Tibial artery (tissue), 4 donors: ENCODE measurements at places on chromosomes 13 and 19.

DNA sequence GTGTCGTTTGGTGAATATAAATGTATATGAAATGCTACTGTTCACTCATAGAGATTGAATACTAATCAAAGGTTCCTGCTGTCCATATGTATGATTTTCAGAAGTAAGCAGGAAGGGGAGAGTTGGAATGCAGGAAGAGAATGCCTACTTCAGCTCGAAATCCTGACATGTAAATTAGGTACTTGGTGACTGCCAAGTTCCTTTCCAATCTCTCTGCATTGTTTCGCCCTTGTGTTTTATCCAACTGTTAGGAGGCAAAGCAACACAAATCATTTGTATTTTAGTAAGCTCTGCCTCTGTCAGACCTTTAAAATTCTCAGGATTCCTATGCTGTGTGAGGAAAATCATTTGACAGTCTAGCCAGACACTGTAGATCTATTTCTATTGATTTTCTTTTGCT is 9.0 kb downstream of the STARD13 start:
- DNase-seq: no peak
- H3K36me3 ChIP-seq: no peaks in the 10 kb centered on the region
- no peaks in the 10 kb centered on the region for H3K27me3 ChIP-seq
- no peak overlapping the region for H3K4me3 ChIP-seq
- peaks cover 33% of the 10 kb centered on the region for H3K4me1 ChIP-seq
- H3K27ac ChIP-seq: peak overlapping the region; percentile 45

DNA sequence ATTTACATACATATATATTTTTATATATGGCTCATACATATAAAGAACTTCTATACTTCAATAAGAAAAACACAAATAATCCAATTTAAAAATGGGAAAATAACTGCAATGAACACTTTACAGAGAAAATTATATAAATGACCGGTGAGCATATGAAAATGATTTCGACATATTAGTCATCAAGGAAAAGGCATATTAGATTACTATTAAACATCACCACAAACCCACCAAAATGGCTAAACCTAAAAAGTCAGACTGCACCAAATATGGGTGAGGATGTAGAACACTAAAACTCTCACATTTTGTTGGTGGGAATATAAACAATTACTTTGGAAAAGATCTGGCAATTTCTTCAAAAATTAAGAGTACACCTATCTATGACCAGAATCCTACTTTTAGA is 316.2 kb downstream of the ENOX1 start:
- no peak overlapping the region for H3K27ac ChIP-seq
- no peaks in the 10 kb centered on the region for H3K36me3 ChIP-seq
- no peak for DNase-seq
- H3K27me3 ChIP-seq: no peaks in the 10 kb centered on the region

DNA sequence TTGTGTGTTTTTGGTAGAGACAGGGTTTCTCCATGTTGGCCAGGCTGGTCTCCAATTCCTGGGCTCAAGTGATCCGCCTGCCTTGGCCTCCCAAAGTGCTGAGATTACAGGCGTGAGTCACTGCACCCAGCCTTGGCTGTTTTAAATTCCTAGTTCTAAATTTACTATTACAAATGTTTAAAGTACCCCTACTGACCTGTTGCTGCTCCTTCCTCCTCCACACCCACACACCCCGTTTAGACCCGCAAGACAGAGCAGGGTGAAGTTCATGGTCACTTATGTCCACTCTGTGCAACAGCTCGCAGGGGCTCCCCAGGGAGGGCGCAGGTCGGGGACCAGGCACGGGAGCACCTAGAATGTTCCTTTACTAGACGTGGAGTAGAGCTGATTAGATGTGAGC is 28.7 kb downstream of the TMEM161A start:
- H3K4me3 ChIP-seq: no peak overlapping the region
- H3K36me3 ChIP-seq: no peaks in the 10 kb centered on the region
- no peaks in the 10 kb centered on the region for H3K27me3 ChIP-seq
- no peak for DNase-seq
- H3K4me1 ChIP-seq: no peaks in the 10 kb centered on the region
- H3K27ac ChIP-seq: no peak overlapping the region

DNA sequence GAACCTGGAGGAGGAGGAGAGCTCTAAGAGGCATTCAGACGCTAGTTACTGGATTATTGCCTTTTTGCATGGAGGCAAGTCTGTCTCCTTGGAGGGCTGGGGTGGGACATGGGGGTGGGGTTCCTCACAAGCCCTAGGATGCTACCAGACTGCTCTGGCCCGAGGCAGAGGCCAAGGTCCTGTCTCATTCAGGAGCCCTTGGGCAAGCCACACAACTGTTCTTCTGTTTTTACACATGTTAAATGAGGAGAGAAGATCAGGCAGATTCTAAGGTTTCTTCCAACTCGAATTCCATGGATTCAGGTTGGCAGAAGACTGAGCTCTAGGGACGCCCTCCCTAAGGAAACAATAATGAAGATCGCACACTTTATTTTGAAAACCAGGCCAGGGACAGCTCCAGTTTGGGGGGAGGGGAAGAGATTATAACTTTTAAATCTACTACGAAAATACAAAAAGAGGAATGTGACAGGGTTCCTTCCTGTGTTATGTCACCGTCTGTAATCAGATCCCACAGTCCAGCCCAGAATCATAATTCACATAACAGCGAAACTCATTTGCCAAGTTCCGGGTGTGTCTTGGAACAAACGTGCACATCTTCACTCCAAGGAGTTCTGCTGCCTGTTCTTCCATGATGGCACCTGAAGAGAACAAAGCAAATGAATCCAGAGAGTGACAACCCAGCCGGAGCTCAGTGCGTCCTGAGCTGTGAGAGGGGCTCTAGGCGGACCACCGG is 25.2 kb downstream of the IL17D start:
- DNase-seq: no peak
- H3K27me3 ChIP-seq: no peaks in the 10 kb centered on the region
- no peak overlapping the region for H3K27ac ChIP-seq
- H3K4me1 ChIP-seq: no peaks in the 10 kb centered on the region

GRCh38 chr13:107031716-107032115 is 463.8 kb upstream of the ARGLU1 start:
- H3K4me1 ChIP-seq: no peaks in the 10 kb centered on the region
- H3K27ac ChIP-seq: no peak overlapping the region
- no peaks in the 10 kb centered on the region for H3K36me3 ChIP-seq
- no peaks in the 10 kb centered on the region for H3K27me3 ChIP-seq

DNA sequence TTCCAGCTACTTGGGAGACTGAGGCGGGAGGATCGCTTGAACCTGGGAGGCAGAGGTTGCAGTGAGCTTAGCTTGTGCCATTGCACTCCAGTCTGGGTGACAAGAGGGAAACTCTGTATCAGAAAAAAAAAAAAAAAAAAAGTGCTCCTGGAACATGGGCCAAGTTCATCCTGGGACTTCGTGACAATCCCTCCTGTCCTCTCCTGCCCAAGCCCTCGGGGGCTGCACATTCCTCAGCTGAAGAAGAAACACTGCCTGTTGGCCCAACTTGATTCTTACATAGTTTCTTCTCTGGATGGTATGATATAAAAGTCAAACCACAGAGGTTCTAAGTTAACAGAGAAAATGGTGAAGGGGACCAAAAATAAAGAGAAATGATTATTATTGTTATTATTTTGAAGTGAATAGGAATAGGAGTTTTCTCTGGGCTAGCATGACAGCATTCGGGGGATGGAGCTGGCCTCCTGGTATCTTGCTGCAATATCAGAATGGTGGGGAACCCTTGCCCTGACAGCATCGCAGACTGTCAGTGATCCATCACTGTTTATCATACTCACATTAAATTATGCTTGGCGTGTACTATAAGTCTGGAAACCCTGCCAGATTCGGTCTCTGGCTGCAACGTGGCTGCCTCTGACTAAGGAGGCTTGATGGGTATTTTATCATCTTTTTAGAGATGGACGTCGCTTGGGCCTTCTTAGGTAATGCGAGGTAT is 113.7 kb upstream of the OXGR1 start:
- H3K4me3 ChIP-seq: no peak overlapping the region
- peak overlapping the region; percentile 51 for H3K27ac ChIP-seq
- no peaks in the 10 kb centered on the region for H3K36me3 ChIP-seq
- H3K4me1 ChIP-seq: peaks cover 6% of the 10 kb centered on the region
- no peaks in the 10 kb centered on the region for H3K27me3 ChIP-seq
- no peak for DNase-seq

- peaks cover 18% of the 10 kb centered on the region for H3K36me3 ChIP-seq
- H3K4me3 ChIP-seq: no peak overlapping the region
- DNase-seq: no peak
- H3K4me1 ChIP-seq: peaks cover 67% of the 10 kb centered on the region
- peak overlapping the region; percentile 99 for H3K27ac ChIP-seq
These were observed 31.8 kb downstream of the PIP5K1C start for GRCh38 chr19:3668331-3669081.

GRCh38 chr19:47486900-47487299 is 2.9 kb upstream of the KPTN start:
- no peaks in the 10 kb centered on the region for H3K4me1 ChIP-seq
- H3K36me3 ChIP-seq: peaks cover 45% of the 10 kb centered on the region
- H3K27me3 ChIP-seq: no peaks in the 10 kb centered on the region

- peaks cover 16% of the 10 kb centered on the region for H3K4me1 ChIP-seq
- no peak for DNase-seq
- H3K27ac ChIP-seq: no peak overlapping the region
- no peaks in the 10 kb centered on the region for H3K36me3 ChIP-seq
- no peaks in the 10 kb centered on the region for H3K27me3 ChIP-seq
These were observed 1.5 kb downstream of the AMER2 start for GRCh38 chr13:25170554-25171111.

GRCh38 chr13:49217962-49218492 is 2.1 kb upstream of the MLNR start:
- H3K36me3 ChIP-seq: no peaks in the 10 kb centered on the region
- H3K27ac ChIP-seq: no peak overlapping the region
- no peaks in the 10 kb centered on the region for H3K27me3 ChIP-seq
- H3K4me3 ChIP-seq: no peak overlapping the region
- peaks cover 24% of the 10 kb centered on the region for H3K4me1 ChIP-seq
- no peak for DNase-seq

DNA sequence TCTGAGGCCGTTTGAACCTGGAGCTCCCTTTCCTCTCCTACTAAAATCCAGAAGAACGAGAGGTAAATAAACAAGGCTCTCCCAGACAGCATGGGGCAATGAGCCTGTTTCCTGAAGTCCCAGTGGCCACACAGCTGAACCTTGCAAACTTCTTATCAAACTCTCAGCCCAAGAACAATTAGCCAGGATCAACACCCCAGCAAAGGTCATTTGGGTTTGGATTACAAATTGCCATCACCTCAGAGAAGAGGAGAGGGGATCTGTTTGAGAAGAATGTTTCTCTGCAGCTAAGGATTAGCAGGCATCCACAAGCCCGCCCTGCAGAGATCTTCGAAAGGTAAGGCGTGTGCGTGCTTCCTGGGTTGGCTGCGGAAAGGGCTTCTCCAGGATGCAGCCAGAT is 201.9 kb upstream of the SOX1 start:
- no peaks in the 10 kb centered on the region for H3K4me1 ChIP-seq
- no peak overlapping the region for H3K27ac ChIP-seq
- no peaks in the 10 kb centered on the region for H3K27me3 ChIP-seq
- no peaks in the 10 kb centered on the region for H3K36me3 ChIP-seq

- peak overlapping the region; percentile 40 for H3K4me3 ChIP-seq
- H3K4me1 ChIP-seq: no peaks in the 10 kb centered on the region
- H3K36me3 ChIP-seq: no peaks in the 10 kb centered on the region
- no peaks in the 10 kb centered on the region for H3K27me3 ChIP-seq
These were observed 32.2 kb downstream of the GP6 start for GRCh38 chr19:55005684-55006488.

DNA sequence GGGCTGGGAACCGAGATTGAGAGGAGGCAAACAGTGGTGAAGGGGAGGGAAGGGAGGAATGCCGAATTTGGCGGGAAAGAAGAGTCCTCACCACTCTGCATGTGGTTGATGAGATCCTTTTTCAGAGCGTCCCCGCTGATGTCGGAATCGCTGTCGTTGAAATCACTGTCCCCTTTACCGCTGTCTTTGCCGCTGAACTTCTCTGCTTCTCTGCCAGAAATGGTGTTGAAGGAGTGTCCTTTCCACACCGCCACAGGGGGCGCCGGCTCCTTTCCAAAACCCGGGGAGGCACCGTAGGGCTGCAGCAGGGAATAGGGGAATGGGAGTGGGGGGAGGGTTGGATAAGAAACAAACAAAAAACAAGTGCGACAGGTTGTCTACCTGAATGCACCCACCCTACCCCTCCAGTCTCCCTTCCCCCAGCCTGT is 3.1 kb downstream of the PCDH8 start:
- H3K4me1 ChIP-seq: no peaks in the 10 kb centered on the region
- no peaks in the 10 kb centered on the region for H3K36me3 ChIP-seq
- DNase-seq: no peak
- no peaks in the 10 kb centered on the region for H3K27me3 ChIP-seq
- H3K4me3 ChIP-seq: no peak overlapping the region

DNA sequence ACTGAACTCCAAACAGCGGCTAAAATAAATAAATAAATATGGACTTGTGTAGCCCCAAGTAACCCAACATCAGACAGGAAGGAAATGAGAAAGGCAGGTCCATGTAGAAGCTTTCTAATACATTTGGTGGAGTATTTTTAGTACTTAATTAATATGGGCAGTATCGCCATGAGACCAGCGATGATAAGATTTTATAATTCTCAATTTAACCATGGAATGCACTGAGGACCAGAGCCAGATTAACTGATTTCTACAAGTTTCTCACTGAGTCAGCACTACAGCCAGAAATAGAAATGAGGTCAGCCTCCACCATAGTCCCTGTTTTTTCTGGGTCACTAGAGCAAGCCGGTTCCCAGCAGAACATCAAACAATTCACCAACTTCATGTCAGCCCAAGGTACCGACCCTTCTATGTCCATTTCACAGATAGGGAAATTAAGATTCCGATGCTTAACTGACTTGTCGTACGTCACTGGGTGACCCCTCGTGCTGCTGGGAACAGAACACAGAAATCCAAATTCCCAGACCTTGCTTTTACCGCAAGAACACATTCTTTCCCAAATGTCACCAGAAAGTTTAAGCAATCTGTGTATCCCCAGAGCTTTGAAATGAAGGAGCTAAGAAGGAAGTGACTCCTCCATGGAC is 90.4 kb downstream of the COL4A1 start:
- H3K27ac ChIP-seq: peak overlapping the region; percentile 78
- H3K4me1 ChIP-seq: peaks cover 53% of the 10 kb centered on the region
- H3K27me3 ChIP-seq: no peaks in the 10 kb centered on the region
- DNase-seq: peak; percentile 84
- no peak overlapping the region for H3K4me3 ChIP-seq

DNA sequence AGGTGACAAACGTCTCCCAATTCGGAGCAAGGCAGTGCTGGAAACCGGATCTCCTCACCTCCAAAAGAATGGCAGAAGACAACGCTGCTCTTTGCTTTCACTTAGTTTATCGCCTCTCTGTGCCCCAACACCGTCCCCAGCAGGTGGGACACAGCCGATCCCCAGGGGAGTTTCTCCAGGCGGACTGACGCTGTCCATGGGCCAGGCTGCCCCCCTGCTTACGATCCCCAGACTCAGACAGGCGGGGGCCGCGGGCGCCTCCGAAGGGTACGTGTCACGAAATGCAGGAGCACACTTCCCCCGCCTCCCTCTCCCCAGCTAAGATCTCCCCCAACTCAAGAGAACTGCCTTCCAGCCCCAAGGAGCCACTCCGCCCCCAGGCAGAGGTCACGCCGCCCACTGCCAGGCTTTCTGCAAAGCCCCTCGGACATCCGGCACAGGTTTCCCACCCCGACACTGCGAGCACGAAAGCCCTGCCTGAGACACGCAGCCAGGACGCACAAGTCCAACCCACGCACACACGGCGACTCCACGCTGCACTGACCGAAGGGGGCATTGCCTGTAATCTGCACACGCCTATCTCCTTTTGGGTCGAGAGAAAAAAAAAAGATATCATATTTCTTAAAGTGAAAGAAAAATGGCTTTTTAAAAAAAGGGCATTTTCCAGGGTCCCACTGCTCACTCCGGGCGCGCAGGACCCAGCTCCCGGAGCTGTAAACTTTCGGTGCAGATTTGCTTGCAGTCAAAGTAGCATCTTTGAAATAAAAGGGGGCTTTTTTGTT is 2.0 kb downstream of the SPRY2 start:
- no peaks in the 10 kb centered on the region for H3K4me1 ChIP-seq
- H3K36me3 ChIP-seq: peaks cover 14% of the 10 kb centered on the region
- no peaks in the 10 kb centered on the region for H3K27me3 ChIP-seq
- H3K27ac ChIP-seq: peak overlapping the region; percentile 89
